ENCODE measurements at places on chromosomes 1 and 21. TPM values are rescaled to one million over a fixed set of nuclear protein-coding genes. Genes with fewer than 3 reads are reported as not detected.

PAFAH2 gene
- 35.5 TPM for total RNA-seq

LAMTOR5 gene
- 150 TPM for total RNA-seq

COL6A1 gene
- total RNA-seq, result 65.7 TPM

ADORA3 gene
- 4.1 TPM for total RNA-seq

MPL gene
- total RNA-seq, result not detected

ASH1L gene
- total RNA-seq, result 43.7 TPM

All from gastrocnemius medialis (tissue), 4 donors.